Stimulated activated CD4-positive, alpha-beta T cell treated with anti-CD3 and anti-CD28 coated beads, Interleukin-2, amount 100 ng/mL, for 24 hours (primary cell): ENCODE measurements at places on chromosomes 3 and 15.

DNA sequence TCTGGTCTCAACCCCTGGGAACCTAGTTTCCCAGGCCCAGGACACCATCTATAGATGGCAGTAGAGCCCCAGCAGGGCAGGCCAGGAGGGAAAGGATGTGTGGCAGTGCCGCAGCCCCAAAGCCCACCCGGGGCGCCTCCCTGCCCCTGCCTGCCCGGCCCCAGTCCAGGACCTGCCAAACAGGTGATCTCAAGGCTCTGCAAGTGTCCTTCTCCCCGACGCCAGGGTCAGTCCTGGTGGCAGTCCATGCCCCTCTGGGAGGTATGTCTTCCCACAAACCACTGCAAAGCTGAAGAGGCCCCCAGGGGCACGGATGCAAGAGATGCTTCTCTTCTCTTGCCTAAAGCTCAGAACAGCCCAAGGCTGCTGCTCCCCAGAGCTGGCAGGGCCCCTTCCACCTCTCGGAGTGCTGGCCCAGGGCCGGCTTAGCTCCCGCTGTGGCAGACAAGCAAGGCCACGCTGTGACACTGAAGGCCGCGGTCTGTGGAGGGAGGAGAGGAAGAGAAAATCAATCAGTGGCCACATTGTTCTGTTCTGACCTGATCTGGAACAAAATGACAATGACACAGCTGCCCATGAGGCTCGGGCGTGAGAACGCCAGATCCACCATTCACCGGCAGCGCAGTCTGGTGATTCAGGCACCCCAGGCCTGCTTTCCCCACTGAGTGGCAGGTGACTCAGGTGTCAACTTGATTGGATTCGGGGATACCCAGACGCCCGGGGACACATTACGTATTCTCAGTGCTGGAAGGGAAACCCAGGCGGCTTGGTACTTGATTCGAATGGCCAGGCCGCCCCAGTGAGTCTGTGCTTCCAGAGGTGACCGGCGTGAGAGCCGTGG is 34.0 kb downstream of the KLHL25 start:
- no peak for DNase-seq

DNA sequence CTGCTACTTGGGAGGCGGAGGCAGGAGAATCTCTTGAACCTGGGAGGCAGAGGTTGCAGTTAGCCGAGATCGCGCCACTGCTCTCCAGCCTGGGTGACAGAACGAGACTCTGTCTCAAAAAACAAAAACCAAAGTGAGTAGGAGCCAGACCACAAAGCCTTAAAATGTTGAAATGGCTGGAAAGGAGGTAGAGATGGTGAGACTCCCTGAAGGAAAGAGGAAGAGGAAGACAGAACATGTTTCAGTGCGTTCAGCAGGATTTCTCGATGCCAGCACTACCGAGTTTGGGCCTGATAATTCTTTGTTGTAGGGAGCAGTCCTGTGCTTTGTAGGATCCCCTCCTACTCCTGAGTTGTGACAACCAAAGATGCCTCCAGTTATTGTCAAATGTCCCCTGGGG is 189.9 kb downstream of the AKAP13 start:
- DNase-seq = no peak

- DNase-seq = no peak
Observed at GRCh38 chr3:139332092-139332491, 11.7 kb upstream of the MRPS22 start.

DNA sequence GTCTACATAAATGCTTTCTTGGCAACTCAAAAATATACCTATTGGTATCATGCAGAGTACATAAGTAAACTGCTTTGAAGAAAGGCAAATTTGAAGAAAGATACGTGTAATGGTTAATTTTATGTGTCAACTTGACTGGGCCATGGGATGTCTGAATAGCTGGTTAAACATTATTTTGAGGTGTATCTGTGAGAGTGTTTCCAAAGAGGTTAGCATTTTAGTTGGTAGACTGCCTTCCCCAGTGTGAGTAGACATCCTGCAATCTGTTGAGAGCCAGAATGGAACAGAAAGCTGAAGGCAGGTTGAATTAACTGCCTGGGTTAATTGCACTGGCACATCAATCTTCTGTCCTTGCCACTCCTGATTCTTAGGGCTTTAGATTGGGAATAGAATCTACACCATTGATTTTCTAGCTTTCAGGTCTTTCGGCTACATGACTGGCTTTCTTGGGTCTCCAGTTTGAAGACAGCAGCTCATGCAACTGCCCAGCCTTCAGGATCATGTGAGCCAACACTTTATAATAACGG is 98.3 kb downstream of the CMSS1 start:
- no peak for DNase-seq

- DNase-seq = no peak
Observed at GRCh38 chr3:64300790-64301423, 75.6 kb upstream of the PRICKLE2 start.
